H54 (cell line): ENCODE measurements at places on chromosomes 1 and 21.
A peak's percentile ranks its signal among the peaks of the same experiment; 100 is the strongest.

- DNase-seq: no peak
Measured at GRCh38 chr1:220420726-220421125, 107.2 kb upstream of the MARK1 start.

GRCh38 chr1:244060686-244061085 is 9.6 kb downstream of the ZBTB18 start:
- DNase-seq: no peak

- no peak for DNase-seq
Measured at GRCh38 chr1:218499011-218499691, 154.0 kb downstream of the TGFB2 start.

- DNase-seq: peak; percentile 68
Measured at GRCh38 chr1:22275626-22276395, 132.9 kb upstream of the WNT4 start.
